ENCODE measurements at places on chromosomes 7 and 10.

DNA sequence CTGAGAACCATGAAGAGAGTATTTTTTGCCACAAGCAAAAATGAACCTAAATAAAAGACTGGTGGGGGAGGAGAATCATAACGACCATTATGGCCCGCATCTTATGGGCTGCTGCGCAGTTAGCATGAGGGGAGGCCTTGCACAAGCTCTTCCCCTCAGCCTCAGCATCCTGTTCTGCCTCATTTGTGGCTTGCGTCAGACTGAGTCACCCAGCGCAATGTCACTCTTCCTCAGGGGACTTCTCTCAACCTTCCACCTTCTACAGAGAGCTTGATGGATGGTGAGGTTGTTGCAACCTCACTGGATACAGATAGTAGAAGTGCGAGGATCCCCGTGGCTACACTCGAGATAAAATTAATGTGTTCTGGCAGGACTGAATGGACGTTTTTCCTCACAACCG is 16.8 kb upstream of the GPR15LG start:
- DNase-seq = no peak

DNA sequence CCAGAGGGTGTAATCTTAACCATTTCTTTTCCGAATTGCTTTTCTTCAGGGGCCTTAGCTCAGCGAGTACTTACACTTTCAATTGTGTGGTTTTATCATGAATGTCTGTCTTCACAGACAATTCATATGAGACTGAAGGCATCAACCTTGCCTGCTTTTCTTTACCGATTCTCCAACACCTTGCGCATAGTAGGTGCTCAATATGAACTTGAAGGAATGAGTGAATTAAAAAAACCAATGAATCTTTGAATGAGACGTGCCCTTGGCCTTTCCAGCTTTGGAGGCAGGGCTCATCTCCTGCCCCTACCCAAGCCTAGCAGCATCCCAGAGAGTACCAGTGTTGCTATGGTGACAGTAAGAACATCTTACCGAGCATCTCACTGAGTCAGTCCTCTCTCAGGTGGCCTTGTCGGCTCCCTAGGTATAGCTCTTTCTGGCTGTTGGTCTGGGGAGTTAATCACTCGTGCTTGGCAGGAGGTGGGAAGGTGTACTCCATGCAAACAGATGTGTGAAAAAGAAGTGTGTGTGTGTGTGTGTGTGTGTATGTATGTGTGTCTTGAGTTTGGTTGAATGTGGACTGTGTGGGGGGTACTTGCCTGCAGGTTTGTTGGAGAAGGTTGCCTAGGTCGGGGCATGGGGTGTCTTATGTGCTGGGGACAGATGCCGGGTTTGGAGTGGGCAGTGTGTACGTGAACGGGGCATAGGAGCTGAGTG is 107.7 kb downstream of the C10orf105 start:
- DNase-seq = no peak

- no peak for DNase-seq
Observed at GRCh38 chr10:11541296-11541695, 70.2 kb downstream of the USP6NL start.

DNA sequence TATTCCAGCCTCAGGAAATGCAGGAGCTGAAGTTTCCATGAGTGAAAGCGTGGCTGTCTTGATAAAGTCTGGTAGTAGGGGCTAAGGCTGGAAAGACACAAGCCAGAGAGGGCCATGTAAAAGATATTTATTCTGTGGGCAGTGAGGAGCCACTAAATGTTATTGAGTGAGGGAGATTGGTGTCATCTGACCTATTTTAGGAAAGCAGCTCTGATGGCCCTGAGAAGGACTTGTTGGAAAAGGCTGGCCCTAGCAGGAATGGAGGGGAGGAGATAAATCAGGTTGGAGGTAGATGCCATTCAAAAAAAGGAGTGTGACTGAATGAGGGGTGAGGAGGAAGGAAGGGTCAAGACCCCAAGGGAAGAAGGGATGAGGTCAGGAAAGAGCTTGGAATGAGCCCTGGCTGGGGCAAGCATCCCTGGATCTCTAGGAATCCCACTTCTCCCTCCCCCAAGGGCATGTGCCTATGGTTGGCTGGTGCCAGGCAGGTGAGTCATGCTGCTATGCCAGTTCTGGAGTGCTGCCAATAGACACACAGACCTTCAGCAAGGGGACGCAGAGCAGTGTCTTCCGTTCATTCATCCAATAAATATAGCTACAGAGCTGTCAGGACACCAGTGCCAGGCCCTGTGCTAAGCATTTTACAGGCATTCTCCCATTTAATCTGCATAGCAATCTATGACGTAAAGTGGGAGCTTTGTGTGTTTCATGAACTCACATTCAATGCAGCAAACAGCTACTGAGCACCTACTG is 2.0 kb downstream of the ANKRD2 start:
- DNase-seq = no peak

DNA sequence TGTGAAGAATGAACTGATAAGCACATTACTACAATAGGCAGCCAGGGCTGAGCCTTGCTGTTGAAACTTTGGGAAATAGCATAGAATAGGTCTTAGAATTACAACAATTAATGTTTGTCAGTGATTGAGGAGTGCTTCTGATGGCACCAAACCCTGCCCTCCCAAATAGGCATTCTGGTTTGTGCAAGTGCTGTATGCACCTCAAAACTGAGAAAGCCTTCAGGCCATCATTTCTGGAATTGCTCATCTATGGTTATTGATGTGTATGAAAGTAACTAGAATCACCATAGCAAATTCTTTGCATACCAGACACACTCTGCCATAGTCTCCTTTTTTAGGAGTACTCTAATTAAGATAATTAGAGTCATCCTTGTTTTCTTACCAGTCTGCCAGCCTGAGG is 585.0 kb upstream of the MBL2 start:
- no peak for DNase-seq

- no peak for DNase-seq
Observed at GRCh38 chr10:200405-200804, 65.2 kb downstream of the ZMYND11 start.

- no peak for DNase-seq
Observed at GRCh38 chr10:46526682-46527038, 29.8 kb downstream of the GPRIN2 start.

- no peak for DNase-seq
Observed at GRCh38 chr10:16941870-16942269, 124.6 kb upstream of the RSU1 start.
